ENCODE measurements at places on chromosomes 16 and 17.
A peak's percentile ranks its signal among the peaks of the same experiment; 100 is the strongest.

DNA sequence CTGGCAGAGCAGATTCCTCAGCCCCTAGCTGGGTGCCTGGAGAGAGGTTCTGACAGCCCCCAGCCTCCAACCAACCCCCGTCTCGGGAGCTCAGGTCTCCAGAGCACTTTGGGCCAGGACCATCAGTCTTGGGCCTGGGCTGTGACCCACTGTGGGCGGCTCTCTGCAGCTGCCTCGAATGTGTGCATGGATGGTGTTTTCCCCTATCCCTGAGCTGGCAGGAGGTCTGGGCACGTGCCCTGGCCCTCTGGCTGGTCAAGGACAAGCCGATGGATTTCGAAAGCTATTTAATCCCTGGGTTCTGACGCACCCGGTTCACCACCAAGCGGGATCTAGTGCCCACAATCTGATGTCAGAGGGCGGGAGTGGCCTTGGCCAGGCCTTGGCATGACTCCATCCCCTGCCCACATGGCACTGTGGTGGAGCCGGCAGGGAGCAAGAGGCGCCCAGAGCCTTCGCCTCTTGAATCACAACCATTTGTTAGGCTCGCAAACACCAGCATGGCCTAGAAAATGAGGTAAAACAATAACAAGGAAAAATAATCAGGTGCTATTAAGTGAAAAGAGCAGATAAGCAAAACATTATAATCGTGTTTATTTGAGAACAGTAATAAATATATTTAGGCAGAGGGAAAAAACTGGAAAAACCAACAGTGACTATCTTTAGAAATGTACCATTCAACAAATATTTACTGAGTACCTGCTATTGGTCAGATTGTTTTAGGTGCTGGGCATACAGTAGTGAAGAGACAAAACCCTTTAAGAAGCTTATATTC is 69.3 kb upstream of the TOB1 start:
- peak; percentile 30 for DNase-seq

GRCh38 chr17:41772218-41772585 is 14.3 kb downstream of the JUP start:
- no peak for DNase-seq

DNA sequence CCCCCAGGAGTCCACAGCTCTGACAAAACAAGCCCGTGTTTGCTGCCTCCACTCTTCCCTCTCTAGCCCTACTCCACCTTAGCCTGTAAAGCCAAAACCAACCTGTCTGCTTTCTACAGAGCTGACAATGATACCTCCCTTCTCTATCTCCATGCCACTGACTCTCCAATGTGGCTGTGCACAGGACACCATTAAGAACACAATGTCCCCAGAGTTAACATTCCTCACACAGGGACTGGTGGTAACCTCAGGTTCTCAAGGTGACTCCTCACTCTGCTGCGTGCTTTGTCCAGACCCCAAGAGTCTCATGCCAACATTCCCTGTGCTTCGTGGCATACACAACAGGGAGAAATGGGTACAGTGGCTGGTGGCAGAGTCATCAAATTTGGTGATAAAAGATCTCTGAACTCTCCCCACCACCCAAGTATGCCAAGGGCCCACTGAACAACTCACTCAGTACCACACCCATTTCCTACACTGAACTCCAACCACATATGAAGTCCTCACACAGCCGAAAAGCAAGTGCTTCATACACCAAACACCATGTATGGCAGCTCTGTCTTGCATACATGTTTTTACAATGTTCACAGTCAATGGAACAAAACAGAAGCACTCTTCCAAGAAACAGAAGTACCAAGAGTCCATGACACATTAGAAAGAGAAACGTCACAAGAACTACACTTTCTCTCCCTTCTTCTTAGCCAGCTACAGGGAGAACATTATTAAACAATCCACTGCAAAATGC is 21.1 kb downstream of the CSNK2A2 start:
- no peak for DNase-seq

GRCh38 chr17:66549731-66550207 is 247.4 kb downstream of the PRKCA start:
- peak; percentile 78 for DNase-seq

- no peak for DNase-seq
These were observed 125.1 kb downstream of the SLC39A11 start for GRCh38 chr17:72967277-72967970.

DNA sequence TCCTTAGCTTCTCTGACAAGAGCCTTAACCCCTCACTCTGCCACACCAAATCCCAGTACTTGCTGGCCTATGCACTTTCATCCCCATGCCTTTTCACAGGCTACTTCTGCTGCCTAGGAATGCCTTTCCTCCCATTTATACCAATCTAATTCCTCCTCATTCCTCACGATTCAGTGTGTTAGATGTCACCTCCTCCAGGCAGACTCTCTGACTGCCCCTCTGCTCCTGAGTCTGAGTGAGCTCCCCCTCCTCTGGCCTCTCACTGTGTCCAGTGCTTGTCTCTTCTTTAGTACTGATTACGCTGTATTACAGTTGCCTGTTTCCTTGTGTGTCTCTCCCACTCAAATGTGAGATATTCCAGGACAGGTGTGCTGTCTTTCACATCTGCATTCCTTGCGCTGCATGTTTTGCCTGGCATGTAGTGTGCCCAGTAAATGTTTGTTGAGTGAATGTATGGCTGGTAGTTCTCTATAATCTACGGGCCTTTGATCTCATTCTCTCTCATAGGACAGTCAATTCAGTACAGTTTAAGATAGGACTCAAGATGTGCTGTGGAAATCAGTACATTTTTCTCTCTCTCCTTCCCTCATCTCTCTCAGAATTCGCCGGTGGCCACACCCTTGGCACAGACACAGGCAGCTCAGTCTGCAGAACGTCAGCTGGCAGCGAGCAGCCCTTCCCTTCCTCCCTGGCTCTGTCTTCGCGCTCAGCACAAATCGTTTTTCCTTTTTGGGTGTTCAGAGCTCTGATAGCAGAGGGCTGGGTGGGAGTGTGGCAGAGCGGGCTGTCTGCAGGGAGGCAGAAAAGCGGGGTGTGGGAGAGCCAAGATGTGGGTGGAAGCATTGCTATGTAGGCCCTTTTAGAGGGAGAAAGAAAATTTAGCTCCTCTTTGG is 18.5 kb downstream of the ARL4D start:
- peak; percentile 84 for DNase-seq

DNA sequence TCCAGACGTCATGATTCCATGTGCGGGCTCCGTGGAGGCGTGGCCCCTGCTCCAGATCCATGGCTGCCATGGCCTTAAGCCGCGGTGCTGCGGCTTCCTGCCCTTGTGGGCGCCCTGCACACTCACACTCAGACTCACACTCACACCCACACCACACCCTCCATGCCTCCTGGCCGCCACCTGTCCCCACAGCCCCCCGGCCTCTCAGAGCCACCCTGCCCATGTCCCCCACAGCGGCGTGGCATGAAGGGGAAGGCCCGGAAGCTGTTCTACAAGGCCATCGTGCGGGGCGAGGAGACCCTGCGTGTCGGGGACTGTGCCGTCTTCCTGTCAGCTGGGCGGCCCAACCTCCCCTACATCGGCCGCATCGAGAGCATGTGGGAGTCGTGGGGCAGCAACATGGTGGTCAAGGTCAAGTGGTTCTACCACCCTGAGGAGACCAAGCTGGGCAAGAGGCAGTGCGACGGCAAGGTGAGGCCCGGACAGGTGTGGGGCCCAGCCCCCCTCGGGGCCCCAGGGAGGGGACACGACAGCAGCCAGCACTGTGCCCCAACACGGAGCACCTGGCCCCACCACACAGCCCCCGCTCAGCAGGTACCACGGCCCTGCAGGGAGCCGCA is 50.0 kb downstream of the ACTG1 start:
- no peak for DNase-seq

DNA sequence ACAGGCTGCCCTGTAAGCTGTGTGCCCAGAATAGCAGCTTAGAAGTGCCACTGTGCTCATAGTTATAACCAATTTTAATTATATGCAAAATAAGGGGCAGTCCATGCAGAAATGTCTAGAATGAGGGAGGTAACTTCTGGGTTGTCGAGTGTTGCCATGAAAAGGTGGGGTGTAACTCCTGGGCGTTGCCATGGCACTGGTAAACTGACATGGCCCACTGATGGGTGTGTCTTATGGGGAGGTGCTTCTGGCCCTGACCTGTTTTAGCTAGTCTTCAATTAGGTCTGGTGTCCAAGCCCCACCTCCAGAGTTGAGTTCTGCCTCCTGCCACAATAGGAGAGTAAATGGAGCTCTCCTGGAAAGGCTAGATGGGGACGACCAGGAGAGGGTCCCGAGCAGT is 120.6 kb downstream of the SALL1 start:
- DNase-seq, result no peak

DNA sequence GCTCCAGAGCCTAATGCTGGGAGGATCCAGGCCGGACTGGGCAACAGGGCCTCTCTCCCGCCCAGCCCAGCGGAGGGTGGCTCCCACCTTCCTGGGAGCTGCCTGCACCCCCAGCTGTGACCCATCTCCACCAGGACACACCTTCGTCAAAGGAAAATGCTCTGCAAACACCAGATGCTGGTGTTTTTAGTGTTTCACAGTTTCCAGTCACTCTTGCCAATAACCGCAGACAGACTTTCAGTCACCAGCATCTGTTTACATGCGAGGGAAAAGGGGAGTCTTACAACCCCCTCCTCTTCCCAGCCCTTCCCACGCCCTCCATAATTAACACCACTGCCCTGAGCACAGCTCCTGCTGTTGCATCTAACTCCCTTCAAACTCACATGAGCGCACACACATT is 25.3 kb downstream of the KLHDC4 start:
- no peak for DNase-seq

- DNase-seq, result no peak
These were observed 48.3 kb downstream of the PHLPP2 start for GRCh38 chr16:71676236-71676635.
